ENCODE measurements at places on chromosomes 7 and 10. TPM values are rescaled to one million over a fixed set of nuclear protein-coding genes. Genes with fewer than 3 reads are reported as not detected.

DNA sequence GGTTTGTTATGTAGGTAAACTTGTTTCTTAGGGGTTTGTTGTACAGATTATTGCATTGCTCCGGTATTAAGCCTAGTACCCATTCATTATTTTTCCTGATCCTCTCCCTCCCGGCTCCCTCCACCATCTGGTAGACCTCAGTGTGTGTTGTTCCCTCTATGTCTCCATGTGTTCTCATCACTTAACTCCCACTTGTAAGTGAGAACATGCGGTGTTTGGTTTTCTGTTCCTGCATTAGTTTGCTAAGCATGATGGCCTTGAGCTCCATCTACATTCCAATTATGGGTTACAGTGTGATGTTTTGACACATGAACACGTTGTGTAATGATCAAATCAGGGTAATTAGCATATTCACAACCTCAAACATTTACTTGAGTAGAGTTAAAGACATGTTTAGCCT is 237.5 kb downstream of the ABCA13 start:
- no peak for DNase-seq

GRCh38 chr7:30968294-30968693 is 4.5 kb downstream of the GHRHR start:
- no peak for DNase-seq

DNA sequence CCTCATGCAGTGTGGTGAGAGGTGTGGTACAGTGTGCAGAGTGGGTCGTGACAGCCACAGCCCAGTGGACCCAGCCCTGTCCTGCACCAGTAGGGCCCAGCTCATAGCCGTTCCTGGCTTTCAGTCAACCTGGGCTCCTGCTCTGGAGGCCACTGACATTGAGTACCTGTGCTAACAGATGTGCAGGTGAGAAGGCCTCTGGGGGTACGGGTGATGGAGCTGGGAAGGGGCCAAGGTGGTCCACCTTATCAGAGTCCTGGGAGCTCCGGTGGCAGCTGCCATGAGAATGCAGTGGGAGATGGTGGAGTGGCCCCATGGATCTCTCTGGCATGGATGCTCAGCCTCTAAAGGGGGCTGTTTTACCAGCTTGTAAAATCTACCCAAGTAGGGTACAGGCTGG is 6.1 kb upstream of the TBRG4 start:
- DNase-seq: no peak

DNA sequence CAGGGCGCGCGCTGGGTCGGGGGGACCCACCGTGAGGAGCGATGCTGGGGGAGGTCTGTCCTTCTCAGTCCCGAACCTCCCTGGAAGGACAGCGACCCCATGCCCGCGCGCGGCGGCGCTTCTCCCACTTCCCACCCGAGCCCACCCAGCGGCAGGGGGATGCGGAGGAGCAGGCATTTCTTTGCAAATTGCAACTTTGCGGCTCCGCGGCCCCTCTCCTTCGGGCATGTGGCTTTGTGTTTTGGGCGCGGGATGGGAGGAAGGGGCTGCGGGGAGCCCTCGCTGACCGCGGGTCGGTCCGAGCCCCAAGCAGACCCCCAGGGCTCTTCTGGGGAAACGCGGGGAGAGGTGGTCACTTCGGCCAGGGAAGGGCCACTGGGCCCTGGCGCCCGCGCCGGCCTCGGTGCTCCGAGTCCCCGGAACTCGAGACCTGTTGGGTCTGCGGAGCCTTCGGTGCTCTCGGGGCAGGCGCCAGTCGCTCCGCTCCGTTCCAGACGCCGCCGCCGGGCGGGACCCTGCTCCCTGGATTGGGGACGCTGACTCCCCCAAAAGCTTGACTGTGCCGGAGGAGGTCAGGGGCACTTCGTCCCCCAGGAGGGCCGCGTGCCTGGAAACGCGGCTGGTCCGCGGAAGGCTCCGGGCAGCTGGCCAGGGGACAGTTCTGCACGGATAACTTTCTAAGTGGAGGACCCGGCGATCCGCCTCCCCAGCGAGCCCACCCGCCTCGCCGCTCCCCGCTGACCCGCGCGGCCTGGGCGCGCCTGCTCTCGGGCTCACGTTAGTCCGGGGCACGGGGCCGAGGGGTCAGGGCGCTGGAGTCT is 164.2 kb upstream of the DPP6 start:
- DNase-seq: no peak

GRCh38 chr10:79320820-79321493 is 26.3 kb upstream of the PPIF start:
- DNase-seq: peak; percentile 66

GRCh38 chr7:151648429-151648828 is 128.7 kb upstream of the RHEB start:
- DNase-seq: no peak

DNA sequence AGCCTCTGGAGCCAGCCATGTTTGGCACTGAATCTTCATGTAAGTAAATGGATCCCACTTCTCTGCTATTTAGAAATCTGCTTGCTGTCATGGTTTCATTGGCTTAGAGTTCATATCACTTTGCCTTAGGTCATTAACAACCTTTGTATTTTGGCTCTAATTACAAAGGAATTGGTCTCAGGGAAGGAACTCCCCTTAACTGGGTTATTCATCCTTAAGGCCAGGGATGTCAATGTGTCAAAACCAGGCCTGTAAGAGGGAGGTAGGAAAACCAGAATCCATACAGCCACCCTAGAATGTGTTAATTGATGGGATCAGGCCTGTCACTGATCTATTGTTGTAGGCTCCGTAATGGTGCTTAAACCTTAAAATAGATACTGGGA is 67.3 kb downstream of the ST7 start:
- no peak for DNase-seq

DNA sequence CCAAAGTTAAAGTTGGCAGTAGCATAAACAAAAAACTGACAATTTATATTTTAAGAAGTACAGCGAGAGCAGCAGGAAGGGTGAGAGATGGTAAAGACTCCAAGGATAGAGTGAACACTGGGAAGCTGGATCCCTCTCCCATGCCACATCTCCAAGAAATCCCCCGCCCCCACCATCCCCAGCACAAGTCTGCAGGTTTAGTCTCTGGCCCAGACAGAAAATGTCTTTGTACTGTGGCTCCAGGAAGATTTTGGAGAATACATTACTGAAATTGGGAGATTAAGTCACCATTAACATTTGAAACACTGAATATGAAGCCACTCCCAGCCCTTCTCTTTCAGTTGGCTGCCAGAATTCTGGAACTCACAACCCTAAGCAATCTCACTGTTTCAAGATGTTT is 140.3 kb downstream of the MACC1 start:
- DNase-seq: no peak

DNA sequence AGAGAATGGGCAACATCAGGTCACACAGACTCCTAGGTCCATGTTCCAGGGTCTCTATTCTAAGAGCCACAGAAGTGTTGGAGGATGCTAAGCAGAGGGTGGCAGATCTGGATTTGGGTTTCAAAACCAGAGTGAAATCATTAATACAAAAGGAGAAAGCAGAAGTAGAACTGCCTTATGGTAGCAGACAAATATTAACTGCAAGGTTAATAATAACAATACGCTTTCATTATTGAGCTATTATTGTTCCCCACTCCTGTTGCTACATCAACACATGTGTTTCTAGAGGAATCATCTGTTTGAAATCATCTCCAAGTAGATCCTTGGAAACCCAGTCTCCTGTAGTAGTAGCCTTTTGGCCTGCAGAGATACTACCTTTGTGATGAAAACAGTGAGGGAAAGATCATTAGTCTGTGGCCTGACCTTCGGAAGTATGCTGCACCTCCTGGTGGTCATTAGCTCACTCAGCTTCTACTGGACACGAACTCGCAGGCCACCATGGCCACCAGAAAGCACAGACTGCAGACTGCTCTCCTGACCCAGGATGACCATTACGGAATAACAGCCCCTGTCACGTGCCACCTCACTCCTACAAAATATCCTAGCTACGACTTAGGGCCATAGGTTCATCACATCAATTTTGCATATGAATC is 84.6 kb downstream of the XPNPEP1 start:
- DNase-seq: no peak

DNA sequence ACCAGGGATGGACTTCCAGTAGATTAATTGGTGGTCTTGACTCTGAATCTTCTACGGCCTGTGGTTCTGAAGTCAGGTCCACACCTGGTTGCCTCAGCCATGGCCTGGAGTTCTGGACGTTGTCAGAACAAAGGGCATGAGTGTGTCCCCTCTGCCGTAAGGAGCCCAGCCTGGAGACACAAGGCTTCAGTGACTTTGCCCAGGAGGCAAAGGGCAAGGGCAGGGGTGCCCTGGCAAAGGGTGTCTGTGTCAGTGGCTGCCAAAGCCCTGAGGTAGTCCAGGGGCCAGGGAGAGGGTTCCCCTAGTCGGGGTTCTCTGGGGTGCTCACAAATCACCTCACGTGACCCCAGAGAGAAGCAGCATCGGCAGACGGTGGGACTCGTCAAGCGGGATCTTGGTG is 273.2 kb upstream of the ZNF32 start:
- DNase-seq: no peak

DNA sequence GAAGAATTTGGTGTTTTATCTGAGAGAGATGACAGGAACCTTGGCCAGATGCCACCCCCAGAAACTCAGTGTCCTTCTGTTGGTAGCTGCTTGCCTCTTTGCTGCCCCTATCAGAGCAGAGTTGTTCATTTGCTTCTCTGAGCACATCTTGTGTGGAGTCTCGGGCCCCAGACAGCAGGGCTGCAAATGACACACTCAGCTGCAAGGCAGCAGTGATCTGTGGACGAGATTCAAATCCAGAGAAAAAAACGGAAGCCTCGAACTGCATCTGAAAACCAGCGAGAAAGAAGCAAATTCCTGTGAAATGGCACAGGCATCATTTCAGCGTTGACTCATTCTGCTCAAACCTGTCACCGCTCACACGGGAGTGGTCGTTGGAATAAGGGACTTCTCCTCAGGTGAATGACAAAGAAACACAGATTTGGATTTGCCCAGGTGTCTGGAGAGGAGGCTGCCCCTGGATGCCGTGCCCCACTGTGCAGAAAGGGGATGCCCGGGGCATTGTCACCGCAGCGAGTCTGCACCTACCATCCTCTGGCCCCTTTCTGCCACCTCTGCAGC is 144.7 kb downstream of the PFKFB3 start:
- DNase-seq: no peak

- DNase-seq: no peak
These were observed 5.1 kb downstream of the AUTS2 start for GRCh38 chr7:69603351-69603750.

DNA sequence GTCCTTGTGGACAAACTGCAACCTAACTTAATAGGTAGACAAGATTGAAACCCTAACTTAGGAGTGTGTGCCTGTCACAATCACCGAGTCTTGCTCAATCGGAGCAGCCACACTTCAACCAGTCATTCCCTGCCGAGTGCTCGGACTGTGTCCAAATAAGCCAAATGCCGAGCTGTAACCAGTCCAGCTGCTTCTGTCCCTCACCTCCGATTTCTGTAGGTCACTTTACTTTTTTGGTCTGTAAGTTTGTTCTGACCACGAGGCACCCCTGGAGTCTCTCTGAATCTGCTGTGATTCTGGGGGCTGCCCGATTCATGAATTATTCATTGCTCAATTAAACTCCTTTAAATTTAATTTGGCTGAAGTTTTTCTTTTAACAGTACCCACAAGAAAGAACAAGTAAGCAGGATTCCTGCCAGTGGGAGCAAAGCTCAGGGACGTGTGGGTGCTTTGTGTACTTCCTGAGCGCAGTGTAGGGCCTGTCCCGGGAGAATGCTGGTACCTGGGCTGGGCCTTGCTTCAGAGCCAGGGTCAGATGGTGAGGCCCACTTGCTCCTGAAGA is 140.1 kb downstream of the ACTR3B start:
- DNase-seq: peak; percentile 93

- DNase-seq: no peak
These were observed 21.7 kb downstream of the PLAU start for GRCh38 chr10:73932620-73933112.

- no peak for DNase-seq
These were observed 434.3 kb upstream of the AKR1E2 start for GRCh38 chr10:4391683-4392082.

DNA sequence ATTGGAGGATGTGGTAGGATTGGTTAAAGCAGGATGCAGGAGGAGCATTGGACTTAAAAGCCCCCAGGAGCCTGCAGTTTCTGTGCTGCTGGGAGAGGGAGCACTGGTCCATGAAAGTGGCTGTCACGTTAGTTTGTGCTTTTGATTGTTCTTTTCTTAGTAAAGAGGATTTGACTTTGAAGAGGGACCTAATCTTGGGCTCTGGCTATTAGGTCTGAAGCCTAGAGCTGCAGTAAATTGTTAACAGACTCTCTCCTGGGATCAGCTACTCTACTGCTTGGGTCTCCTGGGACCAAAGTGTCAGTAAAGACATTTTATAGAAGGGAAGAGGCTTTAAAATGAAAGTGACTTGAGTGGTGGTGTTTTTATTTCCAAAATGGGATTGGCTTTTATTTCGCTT is 3.7 kb downstream of the ZFYVE27 start:
- DNase-seq: no peak

- no peak for DNase-seq
These were observed 891 bp upstream of the WAPL start for GRCh38 chr10:86522510-86522855.

- DNase-seq: no peak
These were observed 181.4 kb downstream of the SUGCT start for GRCh38 chr7:40316176-40316575.

- no peak for DNase-seq
These were observed 425 bp upstream of the MTG1 start for GRCh38 chr10:133393401-133394063.

DNA sequence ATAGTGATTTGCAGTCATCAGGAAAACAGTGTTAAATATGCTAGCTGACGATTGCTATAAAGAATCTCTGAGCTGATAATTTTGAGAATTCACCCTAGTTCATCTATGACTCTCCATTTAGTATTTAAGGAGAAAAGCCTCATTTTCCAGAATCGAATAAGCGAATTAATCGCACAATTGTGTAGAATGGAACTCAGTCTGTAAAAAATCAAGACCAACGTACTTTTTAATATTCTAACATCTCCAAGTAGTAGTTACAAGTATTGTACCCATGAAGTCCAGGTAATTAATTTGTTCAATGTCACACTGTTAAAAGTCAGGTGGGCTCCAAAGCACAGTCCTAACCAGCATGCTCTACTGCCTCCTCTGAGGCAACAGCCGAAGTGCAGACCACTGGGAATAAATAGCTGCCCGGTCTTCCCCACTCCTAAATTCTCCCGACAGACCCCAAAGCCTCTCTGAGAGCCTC is 380 bp upstream of the AGBL3 start:
- DNase-seq: no peak

- peak; percentile 29 for DNase-seq
These were observed 96.0 kb upstream of the RSU1 start for GRCh38 chr10:16913266-16913665.

Gene TEX47
- not detected for total RNA-seq

Gene TWIST1
- 24.7 TPM for total RNA-seq

Gene CALHM2
- total RNA-seq: 24.8 TPM

Gene BEND7
- 11.2 TPM for total RNA-seq

Gene CARD11
- total RNA-seq: not detected

Gene SDK1
- total RNA-seq: 2.8 TPM

Gene EFCAB10
- 0.42 TPM for total RNA-seq

Gene CPN1
- total RNA-seq: not detected

Gene MCM10
- total RNA-seq: 0.05 TPM

Gene LCOR
- total RNA-seq: 15.6 TPM

Gene GIMAP2
- 2.1 TPM for total RNA-seq

Gene BLVRA
- 37.8 TPM for total RNA-seq

All from myocyte (in vitro differentiated cells).